ENCODE measurements at places on chromosomes 6 and 20.
A peak's percentile ranks its signal among the peaks of the same experiment; 100 is the strongest.

DNA sequence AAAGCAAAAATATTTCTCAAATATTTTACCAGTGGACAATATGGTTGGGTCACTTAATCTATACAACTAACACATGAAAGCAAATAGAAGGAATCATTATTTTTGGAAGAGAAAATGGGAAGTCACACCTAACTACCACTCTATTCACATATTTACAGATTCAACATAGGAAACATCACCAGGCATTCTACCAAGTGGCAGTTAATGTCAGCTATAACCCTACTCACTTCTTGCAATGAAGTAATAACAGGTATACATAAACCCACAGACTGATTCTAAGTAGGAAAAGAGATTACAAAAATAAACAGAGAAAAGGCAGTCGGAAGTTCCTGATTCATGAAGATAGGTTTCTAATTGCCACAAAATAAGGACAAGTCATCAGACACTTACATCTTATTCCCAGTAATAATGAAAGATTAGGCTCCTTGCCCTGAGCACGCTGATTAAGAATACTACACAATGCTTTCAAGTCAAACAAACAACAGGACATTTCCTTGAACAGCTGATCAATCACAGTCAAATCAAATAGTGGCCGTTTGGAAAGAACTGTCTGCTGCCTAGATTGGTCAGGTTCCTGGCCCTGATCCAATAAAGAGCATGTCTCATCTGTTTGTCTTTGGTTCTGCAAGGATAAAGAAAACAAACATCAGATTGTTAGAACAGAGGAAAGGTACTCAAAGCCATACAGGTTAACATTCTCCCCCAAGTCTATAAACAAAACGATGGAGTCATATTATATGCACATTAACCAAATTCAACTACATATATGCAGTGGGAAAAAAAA is 79.2 kb upstream of the PLN start:
- DNase-seq: no peak

- no peak for DNase-seq
Measured at GRCh38 chr20:57378646-57379262, 12.4 kb upstream of the RBM38 start.

GRCh38 chr20:20780127-20780824 is 67.8 kb upstream of the RALGAPA2 start:
- DNase-seq: peak; percentile 17

GRCh38 chr20:49951151-49951550 is 15.0 kb downstream of the RNF114 start:
- peak; percentile 48 for DNase-seq
